ENCODE measurements at places on chromosomes 13 and 19. TPM values are rescaled to one million over a fixed set of nuclear protein-coding genes. Genes with fewer than 3 reads are reported as not detected.
A peak's percentile ranks its signal among the peaks of the same experiment; 100 is the strongest.

The PSG2 gene
- total RNA-seq: not detected

- DNase-seq: no peak
Observed at GRCh38 chr13:40453351-40454021, 213.0 kb downstream of the FOXO1 start.

GRCh38 chr19:28636016-28636629 lies 576.8 kb downstream of the UQCRFS1 start:
- DNase-seq: no peak

DNA sequence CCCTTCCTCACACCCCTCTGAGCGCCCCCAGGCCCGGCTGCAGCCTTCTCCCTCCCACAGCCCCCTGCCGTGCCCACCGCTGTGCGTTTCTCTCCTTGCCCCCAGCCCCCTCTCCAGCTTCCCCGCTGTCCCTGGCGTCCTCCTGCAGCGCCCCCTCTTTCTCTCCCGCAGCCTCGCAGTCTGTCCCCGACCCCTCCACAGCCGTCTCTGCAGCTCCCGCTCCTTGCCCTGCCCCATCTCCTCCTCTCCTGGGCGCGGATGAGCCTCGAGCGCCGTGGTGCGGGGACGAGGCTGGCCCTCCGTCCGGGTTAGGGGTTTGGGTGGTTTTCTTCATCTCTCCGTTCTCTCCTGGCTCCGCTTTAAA lies 1.1 kb downstream of the KMT5C start:
- peak; percentile 49 for DNase-seq

DNA sequence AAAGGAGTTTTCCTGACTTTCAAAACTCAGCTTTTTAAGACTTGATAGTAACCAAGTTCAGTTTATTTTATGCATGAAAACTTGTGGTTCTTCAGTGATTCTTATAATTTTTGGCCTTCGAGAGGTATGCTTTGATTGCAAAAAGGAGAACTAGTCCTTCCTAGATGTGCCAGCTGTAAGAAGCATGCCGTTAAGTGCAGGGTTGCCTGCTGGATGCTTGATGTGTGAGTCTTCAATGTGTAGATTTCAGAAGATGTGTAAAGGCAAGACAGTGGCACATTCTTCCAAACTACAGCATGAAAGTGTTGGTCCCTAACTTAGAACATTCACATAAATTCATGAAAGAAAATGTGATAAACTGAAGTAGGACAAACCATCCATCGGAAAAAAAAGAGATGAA lies 532.5 kb downstream of the DCT start:
- no peak for DNase-seq

The RAB3A gene
- total RNA-seq: 6.9 TPM

- DNase-seq: no peak
Observed at GRCh38 chr19:3045885-3046697, 16.2 kb downstream of the TLE5 start.

DNA sequence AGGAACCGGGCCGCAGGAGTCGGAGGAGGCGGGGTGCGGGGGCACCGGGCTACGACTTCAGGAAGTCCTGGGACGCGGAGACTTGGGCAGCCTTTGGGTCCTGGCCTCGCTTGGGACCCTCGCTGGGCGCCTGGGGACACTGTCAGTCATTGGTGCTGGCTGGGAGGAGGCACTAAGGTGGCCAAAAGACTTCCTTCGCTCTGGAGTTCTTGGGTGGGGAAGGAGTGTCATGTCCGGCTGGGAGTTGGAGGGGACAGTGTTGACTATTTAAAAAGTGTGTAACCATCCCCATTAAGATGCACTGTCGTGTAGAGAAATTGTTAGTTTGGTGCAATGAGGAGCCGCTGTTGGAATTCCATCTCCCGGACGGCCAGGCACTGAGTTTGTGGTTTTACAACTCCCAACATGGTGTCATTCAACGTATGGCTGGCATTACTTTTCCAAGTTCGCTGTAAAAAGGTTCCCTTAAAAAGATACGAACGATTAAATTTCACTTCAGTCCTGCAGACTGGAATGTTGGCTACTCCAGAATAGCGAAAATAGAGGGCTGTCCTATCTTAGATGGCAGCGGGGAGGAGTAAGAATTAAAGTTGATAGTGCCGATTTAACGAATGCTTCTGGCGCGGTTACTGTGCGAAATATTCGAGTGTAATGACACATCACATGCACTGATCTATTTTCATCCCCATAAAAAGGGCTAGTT lies 776 bp downstream of the DNAJC3 start:
- DNase-seq: peak; percentile 11

DNA sequence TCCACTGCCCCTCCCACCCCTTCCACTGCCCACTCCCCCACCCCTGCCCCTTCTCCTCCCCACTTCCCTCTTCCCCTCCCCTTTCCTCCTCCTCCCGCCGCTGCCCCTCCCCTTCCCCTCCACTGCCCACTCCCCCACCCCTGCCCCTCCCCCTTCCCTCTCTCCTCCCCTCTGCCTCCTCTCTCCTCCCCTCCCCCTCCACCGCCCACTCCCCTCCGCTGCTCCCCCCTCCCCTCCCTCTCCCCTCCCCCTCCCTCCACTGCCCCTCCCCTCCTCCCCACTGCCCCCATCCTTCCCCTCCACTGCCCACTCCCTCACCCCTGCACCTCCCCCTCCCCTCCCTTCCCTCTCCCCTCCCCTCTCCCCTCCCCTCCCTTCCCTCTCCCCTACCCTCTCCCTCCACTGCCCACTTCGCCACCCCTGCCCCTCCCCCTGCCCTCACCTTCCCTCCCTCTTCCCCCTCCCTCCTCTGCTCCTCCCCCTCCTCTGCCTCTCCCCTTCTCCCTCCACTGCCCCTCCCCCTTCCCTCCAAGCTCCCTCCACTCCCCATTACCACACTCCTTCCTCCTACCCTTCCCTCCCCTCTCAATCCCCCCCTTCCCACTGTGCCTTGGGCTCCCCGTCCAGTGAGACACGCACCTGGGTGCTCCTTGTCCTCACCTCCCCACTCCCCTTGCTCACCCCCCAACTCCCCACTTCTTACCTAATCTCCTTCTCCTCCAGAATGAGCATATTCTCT lies 21.9 kb downstream of the ATP8B3 start:
- no peak for DNase-seq

DNA sequence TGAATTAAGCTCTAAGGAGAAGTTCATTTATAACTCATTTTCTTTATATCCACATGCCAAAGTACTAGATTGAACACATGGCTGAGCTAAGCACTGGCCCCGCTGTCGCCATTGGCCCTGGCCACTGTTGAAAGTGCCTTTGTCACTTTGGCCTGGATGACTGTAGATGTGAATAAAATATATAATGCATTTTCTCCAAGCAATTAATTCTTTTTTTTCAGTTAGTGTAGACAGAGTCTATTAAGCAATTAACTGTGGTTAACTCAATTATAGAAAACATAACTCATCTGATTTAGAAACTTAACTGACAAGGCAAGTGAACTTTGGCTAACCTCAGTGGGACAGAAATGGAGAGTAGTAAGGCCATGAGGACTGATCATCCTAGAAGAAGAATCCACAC lies 965.6 kb downstream of the EFNB2 start:
- DNase-seq: no peak

- no peak for DNase-seq
Observed at GRCh38 chr13:112693831-112694497, 4.1 kb downstream of the ATP11A start.

- DNase-seq: peak; percentile 29
Observed at GRCh38 chr13:100436099-100436498, 152.5 kb downstream of the GGACT start.

DNA sequence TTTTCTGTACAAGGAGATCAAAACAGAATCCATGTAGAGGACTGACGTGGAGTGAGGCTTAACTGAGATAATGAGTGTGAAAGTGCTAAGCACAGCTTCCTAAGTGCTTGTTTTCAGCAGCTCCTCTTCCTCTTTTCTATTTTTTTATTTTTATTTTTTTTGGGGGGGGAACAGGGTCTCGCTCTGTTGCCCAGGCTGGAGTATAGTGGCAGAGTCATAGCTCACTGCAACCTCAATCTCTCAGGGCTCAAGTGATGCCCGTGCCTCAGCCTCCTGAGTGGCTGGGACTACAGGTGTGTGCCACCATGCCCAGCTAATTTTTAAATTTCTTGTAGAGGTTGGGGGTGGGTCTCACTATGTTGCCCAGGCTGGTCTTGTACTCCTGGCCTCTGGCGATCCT lies 5.6 kb upstream of the FOSB start:
- no peak for DNase-seq

Measured in left colon (tissue), 2 donors.